ENCODE measurements at places on chromosomes 2 and 18. TPM values are rescaled to one million over a fixed set of nuclear protein-coding genes. Genes with fewer than 3 reads are reported as not detected.

Gene AMER3
- not detected for total RNA-seq

Gene POTEI
- total RNA-seq = 0.33 TPM

Gene EMX1
- total RNA-seq = not detected

Gene NAT8
- not detected for total RNA-seq

Gene NT5C1B
- not detected for total RNA-seq

Gene SAG
- not detected for total RNA-seq

Gene NLRC4
- total RNA-seq = not detected

Gene TOGARAM2
- 0.17 TPM for total RNA-seq

Gene ALS2
- total RNA-seq = 15.8 TPM

GRCh38 chr18:55981712-55982475 lies 393.9 kb upstream of the TCF4 start:
- DNase-seq = no peak

DNA sequence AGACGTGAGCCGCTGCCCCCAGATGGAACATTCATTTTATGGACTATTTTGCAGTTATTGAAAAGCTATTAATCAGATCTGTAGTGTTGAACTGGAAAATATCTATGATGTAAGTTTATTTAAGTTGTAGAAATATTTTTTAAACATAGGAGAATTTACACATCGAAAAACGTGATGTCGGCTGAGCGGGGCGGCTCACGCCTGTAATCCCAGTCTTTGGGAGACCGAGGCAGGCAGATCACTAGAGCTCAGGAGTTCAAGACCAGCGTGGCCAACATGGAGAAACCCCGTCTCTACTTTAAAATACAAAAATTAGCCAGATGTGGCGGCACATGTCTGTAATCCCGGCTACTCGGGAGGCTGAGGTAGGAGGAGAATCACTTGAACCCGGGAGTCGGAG lies 2.0 kb upstream of the TIA1 start:
- no peak for DNase-seq

GRCh38 chr18:11150271-11150615 lies 874 bp upstream of the PIEZO2 start:
- no peak for DNase-seq

GRCh38 chr18:75067996-75068645 lies 140.8 kb downstream of the PTGR3 start:
- DNase-seq = no peak

GRCh38 chr2:70678576-70679143 lies 89.3 kb downstream of the ADD2 start:
- DNase-seq = no peak

DNA sequence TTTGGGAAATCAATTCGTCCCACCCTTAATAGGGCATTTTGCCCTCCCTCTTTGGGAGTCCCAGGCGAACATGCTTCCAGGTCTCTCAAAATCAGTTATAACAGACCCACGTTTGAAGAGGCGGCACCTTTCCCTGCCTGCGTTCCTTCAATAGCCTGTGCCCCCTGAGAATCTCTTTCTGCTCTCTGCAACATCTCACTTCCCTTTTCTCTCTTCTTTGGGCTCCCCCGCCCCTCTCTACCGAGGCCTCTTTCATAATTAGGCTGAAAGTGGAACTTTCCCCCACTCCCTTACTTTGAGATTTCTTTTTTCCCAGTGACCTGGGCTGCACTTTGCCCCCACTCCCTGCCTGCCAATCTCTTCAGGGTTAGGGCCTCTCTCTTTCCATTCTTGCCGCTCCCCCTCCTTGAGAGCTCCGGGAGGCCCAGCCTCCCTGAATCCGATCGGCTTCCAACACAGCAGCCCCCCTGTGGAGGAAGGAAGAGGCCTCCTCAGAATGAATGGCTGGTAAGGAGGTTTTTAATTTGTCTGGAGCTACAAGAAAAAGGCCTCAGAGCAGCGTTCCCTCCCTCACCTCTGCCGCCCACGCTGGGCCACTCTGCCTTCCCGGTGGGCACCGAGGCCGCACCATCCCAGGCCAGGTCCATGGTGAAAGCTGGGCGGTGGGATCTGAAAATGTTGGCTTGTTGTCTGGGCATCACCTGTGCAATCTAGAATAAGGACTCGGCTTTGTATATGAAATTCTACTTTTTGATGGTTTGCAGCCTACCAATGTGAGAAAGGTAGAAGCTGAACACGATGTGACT lies 162.6 kb upstream of the SIX3 start:
- no peak for DNase-seq

GRCh38 chr18:10514082-10514481 lies 11.7 kb upstream of the NAPG start:
- no peak for DNase-seq

DNA sequence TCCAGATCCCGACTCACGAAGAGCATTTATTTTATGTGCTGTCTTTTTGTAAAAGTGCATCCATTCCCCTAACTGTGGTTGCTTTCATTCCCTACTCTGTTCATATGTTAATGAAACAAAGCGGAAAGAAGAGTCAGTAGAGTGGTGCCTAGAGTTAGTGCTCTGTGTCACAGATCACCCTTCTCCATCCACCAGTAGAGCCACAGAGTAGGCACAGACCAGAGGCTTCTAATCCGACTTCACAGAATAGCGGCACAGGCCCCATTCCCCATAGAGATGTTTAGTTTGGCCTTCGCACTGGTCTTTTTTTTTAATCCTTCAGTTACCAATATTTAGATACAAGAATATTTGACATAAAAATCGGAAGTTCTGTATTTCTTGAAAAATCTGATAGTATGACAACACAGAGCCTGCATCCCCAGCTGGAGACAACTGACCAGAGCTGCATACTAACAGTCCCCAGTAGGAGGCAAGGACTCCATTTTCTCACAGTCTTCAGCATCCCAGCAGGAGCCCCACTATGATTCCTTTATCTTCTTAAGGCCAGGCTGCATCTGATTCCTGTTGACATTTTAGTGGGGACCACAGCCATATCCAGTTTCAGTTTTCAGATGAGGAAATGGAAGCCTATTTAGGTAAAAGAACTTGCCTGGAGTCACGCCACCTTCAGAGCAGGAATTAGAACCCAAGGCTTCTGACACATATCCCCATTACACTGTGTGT lies 7.0 kb downstream of the G6PC2 start:
- DNase-seq = no peak

- DNase-seq = peak; percentile 83
These were observed 136.5 kb downstream of the CTIF start for GRCh38 chr18:48675352-48675761.

DNA sequence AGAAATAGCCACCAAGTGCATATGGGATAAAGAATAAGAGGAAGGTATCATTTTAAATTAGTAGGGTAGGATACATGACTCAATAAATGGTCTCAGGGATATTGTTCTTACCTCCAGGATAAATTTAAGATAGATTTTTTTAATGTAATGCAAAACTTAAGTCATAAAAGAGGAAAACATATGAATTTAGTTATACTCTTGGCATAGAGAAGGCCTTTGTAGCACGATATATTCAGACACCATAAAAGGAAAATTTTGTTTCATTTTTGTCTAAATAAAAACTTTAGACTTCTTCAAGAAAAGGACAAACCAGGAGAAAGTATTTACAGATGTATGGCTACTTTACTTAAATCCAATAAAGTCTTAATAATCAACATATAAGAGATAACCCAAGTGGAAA lies 78.5 kb upstream of the CAB39 start:
- no peak for DNase-seq

DNA sequence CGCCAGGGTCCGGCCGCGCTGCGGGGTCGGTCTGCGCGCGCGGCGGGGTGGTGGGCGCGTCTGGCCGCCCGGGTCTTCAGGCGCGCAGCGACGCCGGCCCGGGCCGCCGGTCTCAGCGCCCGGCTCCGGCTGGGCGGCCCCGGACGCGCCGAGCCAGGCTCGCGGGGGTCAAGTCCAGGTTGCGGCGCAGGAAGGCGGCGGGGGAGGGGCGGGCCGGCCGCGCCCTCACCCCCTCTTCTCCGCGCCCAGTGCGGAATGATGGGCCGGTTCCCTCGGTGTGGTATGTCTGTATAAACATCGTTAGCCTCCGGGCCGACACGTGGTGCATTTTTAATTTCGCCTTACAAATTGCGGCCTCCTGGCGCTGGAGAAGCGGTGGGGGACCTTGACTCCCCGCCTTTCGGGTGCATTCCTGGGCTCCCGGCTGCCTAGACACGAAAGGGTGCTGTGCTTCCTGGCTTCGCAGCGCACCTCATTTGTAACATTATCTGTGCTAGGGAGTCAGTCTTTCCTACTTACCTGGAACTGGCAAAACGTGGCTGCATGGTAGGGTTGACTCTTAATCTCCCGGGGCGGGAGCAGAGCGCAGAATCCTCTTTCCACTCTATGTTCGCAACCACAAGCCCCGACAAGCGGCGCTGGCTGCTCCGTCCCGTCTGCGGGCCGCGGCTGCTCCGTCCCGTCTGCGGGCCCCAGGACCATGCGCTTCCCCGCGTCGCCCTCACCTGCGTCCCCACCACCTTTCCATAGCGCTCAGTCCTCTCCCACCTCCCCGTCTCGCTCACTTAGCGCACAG lies 69.0 kb downstream of the CTAGE1 start:
- DNase-seq = no peak

- no peak for DNase-seq
These were observed 8.5 kb downstream of the SUCLG1 start for GRCh38 chr2:84450288-84451227.

- DNase-seq = no peak
These were observed 33.1 kb upstream of the SMAD7 start for GRCh38 chr18:48983793-48984437.

DNA sequence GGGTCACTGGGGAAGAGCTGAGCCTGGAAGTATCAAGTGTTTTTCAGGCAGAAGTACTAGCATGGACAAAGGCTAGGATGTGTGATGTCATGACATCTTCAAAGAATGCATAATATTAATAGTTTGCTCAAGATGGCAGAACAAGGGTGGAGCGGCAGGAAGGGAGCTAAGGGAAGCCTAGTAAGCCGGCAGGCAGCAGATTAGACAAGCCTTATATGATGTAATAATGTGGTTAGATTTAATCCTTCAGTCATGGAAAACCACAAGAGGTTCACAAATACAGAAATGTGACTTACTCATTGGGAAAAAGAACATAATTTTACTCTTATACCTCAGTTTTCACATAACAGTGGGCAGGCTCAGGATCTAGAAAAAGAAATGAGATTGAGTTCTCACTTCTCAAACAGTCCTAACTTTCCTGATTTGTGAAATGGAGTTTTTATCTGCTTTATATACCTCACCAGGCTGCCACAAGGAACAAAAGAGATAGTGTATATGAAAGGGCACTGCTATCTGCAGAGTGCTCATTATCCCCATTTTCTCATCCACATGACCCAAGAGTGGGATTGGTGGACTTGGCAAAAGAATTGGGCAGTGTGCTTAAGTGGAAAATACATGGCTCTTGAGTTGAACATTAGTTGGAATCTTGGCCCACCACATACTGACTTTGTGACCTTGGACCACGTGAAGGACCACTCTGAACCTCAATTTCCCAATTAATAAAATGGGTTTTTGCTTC lies 89.1 kb upstream of the LHCGR start:
- peak; percentile 73 for DNase-seq

DNA sequence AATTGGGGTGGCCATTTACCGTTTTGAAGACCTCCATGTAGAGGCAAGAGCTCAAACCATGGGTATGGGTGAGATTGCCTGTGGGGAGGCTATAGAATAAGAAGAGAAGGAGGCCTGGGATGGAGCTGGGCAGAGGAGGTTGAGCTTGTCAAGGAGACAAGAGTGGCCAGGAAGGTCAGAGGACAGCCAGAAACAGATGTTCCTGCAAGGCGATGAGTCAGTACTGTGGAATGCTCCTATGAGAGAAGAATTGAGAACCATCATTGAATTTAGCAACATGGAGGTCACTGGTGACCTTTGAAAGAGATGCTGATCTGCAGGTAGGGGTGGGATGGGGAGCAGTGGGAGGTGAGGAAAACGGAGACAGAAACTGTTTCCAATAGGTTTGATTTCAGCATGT lies 3.5 kb downstream of the ACSL3 start:
- DNase-seq = peak; percentile 76

- peak; percentile 5 for DNase-seq
These were observed 121.8 kb downstream of the NCK2 start for GRCh38 chr2:105866216-105867185.

- no peak for DNase-seq
These were observed 6.4 kb downstream of the ZEB2 start for GRCh38 chr2:144513388-144514101.

DNA sequence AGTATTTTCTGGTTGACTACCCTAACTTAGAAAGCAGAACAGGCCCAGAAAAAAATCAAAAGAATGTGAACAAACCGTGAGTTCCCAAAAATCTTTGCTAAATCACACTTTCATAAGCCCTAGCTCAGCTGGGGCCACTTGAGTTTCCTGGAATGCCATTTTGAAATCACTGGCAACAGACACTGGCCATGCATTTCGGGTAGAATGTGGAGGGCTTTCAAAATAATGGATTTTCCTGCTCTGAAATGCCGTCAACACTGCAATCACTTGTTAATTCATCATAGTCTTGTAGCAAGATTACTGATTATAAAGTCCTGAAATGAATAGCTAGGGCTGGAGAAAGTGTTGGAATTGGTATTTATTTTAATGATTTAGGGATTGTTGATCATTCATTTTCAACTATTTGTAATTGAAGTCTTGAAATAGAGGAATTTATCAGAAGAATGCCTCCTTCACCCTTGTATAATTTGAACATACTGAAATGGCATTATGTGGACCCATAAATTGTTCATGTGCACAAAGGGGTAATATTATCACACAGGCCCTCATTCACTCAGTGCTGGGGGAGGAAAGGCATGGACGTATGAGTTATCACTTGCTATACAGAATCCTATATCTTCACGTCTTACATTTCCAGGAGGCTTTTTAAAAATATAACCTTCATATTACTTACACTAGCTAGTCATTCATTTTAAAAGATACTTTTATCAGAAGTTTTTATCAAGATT lies 134.8 kb downstream of the DTNA start:
- no peak for DNase-seq

GRCh38 chr2:29075894-29076705 lies 1.8 kb upstream of the PCARE start:
- DNase-seq = no peak

- peak; percentile 38 for DNase-seq
These were observed 24.6 kb downstream of the FECH start for GRCh38 chr18:57561728-57562423.

GRCh38 chr18:40356168-40356567 lies 1598.9 kb upstream of the PIK3C3 start:
- no peak for DNase-seq

DNA sequence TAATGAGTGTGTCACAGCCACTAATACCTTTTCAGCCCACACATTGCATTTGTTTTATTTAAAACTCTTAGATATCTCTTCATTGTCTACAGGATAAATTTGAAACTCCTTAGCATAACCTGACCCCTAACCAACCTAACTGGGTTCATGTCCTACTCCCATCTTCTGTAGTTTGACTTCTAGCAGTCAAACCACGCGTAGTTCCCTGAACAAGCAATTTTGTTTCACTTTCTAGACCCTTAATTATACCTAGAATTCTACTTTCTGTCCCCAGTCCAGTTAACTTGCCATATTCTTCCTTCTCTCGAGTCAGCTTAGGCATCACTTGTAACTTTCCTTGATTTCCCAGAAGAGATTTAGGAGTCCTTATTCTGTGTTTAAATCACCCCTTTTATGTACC lies 55.1 kb downstream of the RBBP8 start:
- no peak for DNase-seq

Data from HT1080 (cell line).